ENCODE measurements at places on chromosomes 16 and 17.
A peak's percentile ranks its signal among the peaks of the same experiment; 100 is the strongest.

GRCh38 chr17:43766413-43767052, 7.9 kb upstream of the SOST start:
- no peak overlapping the region for H3K27ac ChIP-seq
- peak; percentile 66 for DNase-seq
- no peaks in the 10 kb centered on the region for H3K4me1 ChIP-seq
- no peak overlapping the region for H3K4me3 ChIP-seq
- peaks cover 3% of the 10 kb centered on the region for H3K27me3 ChIP-seq

- DNase-seq, result no peak
- no peaks in the 10 kb centered on the region for H3K27me3 ChIP-seq
- H3K4me1 ChIP-seq, result no peaks in the 10 kb centered on the region
- H3K36me3 ChIP-seq, result peaks cover 4% of the 10 kb centered on the region
These were observed 13.6 kb downstream of the ASPSCR1 start for GRCh38 chr17:81990836-81991683.

GRCh38 chr16:25317732-25318316, 60.2 kb upstream of the ZKSCAN2 start:
- no peak overlapping the region for H3K4me3 ChIP-seq
- no peaks in the 10 kb centered on the region for H3K36me3 ChIP-seq
- peaks cover 8% of the 10 kb centered on the region for H3K27me3 ChIP-seq
- DNase-seq, result no peak
- H3K4me1 ChIP-seq, result no peaks in the 10 kb centered on the region
- H3K27ac ChIP-seq, result no peak overlapping the region

GRCh38 chr17:52156576-52157570, 1.6 kb downstream of the CA10 start:
- H3K36me3 ChIP-seq, result no peaks in the 10 kb centered on the region
- H3K27ac ChIP-seq, result no peak overlapping the region
- no peak for DNase-seq
- peaks cover 2% of the 10 kb centered on the region for H3K4me1 ChIP-seq

DNA sequence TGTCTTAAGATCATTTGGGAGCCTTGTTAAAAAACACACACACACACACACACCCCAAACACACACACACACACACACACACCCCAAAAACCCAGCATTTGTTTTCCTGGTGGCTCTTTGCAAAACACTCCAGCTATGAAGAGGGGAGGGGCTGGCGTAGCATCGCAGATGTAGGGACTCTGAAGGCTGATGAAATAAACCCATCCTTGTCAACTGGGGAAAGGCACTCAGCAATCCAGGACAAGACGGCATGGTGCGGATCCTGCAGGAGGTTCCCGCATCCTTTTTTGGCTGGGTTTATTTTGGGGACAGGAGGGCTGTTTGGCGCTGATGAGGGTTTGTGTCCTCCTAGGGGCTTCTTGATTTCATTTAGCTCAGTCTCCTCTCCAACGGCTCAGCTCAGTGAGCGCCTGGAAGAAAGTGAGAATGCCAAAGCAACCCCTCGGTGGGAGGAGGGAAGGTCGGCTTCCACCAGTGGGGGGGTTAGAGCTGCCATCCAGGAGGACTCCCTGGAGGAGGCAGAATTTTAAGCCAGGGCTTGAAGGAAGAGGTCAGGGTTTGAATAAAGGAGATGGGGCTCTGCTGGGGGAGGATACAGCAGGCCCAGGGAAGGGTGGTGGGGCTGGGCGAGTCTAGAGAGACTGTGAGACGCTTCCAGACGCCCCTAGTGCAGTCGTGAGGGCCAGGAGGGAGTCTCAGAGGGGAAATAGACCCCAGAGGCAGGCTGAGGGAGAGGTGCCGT, 12.4 kb upstream of the GSE1 start:
- no peak overlapping the region for H3K4me3 ChIP-seq
- DNase-seq, result no peak
- no peaks in the 10 kb centered on the region for H3K36me3 ChIP-seq
- H3K27me3 ChIP-seq, result no peaks in the 10 kb centered on the region

GRCh38 chr16:88746506-88746905, 38.5 kb downstream of the PIEZO1 start:
- H3K4me3 ChIP-seq, result no peak overlapping the region
- no peak overlapping the region for H3K27ac ChIP-seq
- H3K4me1 ChIP-seq, result peaks cover 26% of the 10 kb centered on the region

- peaks cover 40% of the 10 kb centered on the region for H3K4me1 ChIP-seq
- DNase-seq, result no peak
- no peaks in the 10 kb centered on the region for H3K27me3 ChIP-seq
- H3K27ac ChIP-seq, result no peak overlapping the region
- H3K36me3 ChIP-seq, result peaks cover 6% of the 10 kb centered on the region
- no peak overlapping the region for H3K4me3 ChIP-seq
These were observed 5.9 kb downstream of the TSPOAP1 start for GRCh38 chr17:58322581-58323185.

GRCh38 chr16:641326-642188, at the start of gene MCRIP2:
Gene MCRIP2, plus strand, starts transcription at chr16:641828. Its CDS starts 164 bp downstream, at chr16:641992.
- H3K27ac ChIP-seq, result peak within 1 kb of the TSS; percentile 67
- H3K36me3 ChIP-seq, result peaks cover 10% of the 10 kb centered on the region
- peaks cover 3% of the 10 kb centered on the region for H3K27me3 ChIP-seq
- peaks cover 19% of the 10 kb centered on the region for H3K4me1 ChIP-seq
- H3K4me3 ChIP-seq, result peak within 1 kb of the TSS; percentile 80

- peaks cover 33% of the 10 kb centered on the region for H3K27me3 ChIP-seq
- no peak overlapping the region for H3K27ac ChIP-seq
These were observed 23.3 kb downstream of the TMEM100 start for GRCh38 chr17:55699181-55699860.

Measured in activated naive CD8-positive, alpha-beta T cell treated with anti-CD3 and anti-CD28 coated beads, Interleukin-2, amount 50 U/mL, for 24 hours (primary cell).